Stimulated activated CD4-positive, alpha-beta T cell treated with anti-CD3 and anti-CD28 coated beads, Interleukin-4, amount 100 ng/mL, for 48 hours (primary cell): ENCODE measurements at places on chromosomes 6 and 20.
A peak's percentile ranks its signal among the peaks of the same experiment; 100 is the strongest.

GRCh38 chr6:109202409-109203264 is 107.3 kb downstream of the CEP57L1 start:
- no peak for DNase-seq

- no peak for DNase-seq
Observed at GRCh38 chr20:11076434-11077105, 402.8 kb upstream of the JAG1 start.

DNA sequence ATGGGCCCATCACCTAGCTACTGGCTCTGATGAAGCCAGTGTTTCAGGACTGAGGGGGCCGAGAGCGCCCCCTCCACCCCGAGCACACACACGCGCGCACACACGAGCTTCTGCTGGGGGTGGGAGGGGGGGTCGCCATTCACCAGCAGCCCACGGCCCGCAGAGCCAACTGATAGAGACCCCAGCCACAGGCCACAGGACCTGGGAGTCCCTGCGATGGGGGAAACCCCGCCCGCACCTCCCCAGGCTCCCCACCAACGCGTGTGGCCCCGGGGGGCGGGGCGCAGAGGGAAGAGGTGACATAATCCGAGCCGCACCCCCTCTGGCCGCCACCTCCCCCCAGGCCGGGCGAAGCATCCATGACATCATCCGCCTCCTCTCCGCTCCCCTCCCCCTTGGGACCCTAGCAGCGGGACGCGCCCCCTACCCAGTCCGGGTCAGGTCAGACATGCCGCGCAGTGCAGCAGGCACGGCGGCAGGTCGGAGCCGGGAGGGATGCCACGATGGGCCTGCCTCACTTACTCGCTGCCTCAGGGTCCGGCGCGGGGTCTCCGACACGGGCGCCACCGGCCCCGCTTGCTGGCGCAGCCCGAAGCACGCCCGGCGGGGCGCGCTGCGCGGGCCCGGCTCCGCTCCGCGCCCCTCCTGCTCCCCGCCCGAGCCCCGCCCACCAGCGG is at the start of gene LZTS3:
LZTS3 (minus strand) TSS at position 617 of the 677 bp plus-strand sequence. CDS start 6,386 bp downstream, outside the sequence.
- peak; percentile 63 for DNase-seq

- no peak for DNase-seq
Observed at GRCh38 chr6:152379423-152379822, 257.7 kb downstream of the SYNE1 start.

DNA sequence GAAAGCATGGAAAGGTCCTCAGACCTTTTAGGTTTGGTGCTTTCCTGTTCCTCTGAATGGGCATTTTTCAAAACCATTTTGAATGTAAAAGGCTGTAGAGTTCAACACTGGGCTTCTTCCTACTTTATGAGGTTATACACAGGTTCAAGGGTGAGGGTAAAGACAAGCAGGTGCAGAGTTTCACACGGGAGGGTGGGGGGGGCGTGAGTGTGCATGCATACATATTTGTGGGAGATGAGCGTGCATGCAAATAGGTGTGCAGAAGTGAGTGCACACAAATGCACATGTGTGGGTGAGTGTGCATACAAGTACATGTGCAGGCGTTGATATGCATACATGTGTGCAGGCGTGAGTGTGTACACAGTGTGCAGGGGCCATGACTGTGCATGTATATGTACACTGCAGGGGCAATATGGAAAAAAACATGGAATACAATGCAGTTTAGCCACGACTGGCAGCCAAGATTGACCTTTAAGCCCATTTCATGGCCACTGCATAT is 183.1 kb downstream of the GMPR start:
- DNase-seq: no peak
